ENCODE measurements at places on chromosomes 2 and 18.

DNA sequence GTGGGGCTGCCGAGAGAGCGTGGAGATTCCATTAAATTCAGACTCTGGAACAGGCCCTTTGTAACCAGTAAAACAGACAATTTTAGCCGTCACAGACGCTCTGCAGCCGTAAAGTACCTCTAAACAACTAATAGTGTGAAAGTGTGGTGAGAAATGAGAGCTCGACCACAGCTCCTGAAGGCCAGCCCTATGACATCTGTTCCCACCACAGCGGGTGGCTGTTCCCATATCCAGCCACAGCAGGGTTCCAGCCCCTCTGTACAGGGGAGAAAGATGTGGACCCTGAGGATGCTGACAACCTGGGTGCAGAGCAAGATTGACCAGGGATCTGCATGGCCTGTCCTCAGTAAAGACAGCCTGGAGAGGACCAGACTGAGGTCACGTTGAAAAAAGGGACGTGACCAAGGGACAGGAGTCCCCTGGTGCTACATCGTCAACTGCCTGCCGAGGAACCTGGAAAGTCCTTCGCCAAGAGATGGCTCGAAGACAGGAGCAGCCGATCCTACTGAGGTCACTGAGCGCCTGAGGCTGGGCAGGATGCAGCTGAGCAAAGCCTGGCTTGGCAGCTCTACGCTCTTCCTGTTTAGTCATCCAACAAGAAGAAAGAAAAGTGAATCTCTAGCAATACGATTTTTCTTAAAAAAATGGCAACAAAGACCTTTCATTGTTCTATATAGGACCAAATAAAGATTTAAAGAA, 831.7 kb downstream of the RNF144A start:
- DNase-seq: no peak

DNA sequence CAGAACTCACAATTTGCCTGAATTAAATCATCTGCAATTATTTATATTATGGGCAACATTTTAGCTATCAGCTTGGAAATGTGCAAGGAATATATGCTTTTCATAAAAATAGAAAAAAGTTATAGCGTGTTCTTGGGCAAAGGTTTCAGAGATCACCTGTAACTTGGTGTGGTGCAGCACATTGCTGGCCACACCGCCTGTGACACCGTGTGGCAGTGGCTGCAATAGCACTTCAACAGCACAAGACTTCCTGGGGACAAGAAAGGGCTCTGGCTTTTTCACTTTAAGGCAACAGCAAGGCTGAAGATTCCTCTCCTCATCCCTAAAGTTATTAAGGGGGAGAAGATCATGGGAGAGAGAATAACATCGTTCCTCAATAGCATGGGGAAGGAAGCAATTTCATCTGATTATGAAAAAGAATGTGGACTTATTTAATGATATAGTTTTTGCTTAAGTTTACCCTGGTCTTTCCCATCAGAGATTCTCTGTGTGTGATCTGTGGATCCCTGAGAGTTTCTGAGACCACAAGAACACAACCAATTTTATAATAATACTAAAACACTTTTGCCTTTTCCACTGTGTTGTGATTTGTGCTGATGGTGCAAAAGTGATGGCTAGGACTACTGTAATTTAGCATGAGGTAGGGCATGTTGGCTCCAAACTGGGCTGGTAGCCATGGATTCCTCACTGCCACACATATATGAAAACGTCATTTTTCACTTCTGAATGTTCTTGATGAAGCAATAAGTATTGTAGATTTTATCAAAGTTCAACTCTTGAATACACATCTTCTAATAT, 15.0 kb upstream of the SERPINB3 start:
- no peak for DNase-seq

DNA sequence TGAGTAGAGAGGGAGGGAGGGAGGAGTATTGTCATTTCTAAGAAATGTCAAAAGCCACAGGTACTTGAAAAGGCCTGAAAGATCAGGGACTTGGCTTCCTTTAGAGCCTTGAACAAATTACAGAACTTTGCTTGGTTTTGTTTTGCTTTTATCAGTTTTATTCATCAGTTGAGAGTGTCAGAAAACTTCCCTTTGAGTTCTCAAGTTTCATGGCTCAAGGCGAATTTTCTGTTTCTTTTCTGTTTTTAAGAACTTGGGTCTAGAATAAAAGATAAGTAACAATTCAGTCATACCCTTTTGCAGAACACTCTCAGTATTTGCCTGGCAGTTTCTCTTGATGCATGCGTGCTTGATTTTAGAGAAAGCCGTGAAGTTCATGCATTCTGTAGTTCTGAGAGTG, 531.9 kb downstream of the PARD3B start:
- DNase-seq: no peak

GRCh38 chr18:62658028-62658427, 57.3 kb upstream of the PHLPP1 start:
- no peak for DNase-seq

- no peak for DNase-seq
Observed at GRCh38 chr2:239724851-239725550, 300.1 kb downstream of the NDUFA10 start.

GRCh38 chr2:69659941-69660483, 16.5 kb upstream of the AAK1 start:
- no peak for DNase-seq

DNA sequence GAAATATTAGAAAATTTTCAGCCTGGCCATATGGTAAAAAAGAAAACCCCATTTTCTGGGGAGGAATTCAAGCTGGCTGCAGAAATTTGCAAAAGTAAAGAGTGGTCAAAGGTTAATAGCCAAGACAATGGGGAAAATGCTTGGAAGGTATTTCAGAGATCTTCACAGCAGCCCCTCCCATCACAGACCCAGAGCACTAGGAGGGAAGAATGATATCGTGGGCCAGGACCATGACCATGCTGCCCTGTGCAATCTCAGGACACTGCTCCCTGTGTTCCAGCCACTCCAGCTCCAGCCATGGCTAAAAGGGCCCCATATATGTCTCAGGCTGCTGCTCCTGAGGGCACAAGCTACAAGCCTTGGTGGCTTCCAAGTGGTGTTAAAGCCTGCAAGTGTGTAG, 93.9 kb upstream of the AGAP1 start:
- DNase-seq: no peak

DNA sequence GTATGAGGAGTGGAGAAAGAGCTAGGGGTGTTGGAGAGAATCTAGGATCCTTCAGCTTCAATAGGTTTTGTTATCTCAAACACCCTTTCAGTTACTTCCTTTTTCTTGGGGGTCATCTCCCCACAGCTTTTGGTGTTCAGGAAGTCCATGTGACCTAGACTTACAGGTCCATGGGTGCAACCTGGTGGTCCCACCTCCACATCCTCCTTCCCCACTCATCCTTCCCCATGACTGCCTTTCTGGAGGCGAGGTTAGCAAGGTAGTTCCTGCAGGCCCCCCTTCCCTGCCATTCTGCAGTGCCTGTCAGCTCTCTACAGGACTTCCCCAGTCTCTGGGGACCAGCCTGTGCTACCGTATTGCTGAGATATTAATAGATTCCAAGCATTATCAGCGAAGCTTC, 107.6 kb downstream of the TMEM17 start:
- DNase-seq: no peak

- DNase-seq: no peak
Observed at GRCh38 chr2:44972771-44973535, 31.5 kb downstream of the SIX3 start.

DNA sequence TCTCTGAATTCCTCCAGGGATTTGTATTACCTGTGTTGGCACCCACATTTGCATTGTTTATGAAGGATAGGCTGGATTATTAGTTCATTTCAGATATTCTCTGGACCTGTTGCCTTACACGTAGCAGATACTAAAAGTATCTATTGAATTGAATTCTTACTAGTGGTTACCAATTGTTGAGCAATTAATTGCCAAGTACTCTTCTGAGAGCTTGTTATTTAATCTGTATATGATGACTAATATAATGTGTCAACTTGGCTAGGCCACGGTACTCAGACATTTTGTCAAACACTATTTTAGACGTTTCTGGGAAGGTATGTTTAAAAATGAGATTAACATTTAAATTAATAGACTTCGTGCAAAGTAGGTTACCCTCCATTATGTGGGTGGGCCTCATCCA, 2.5 kb upstream of the SPP2 start:
- DNase-seq: no peak

DNA sequence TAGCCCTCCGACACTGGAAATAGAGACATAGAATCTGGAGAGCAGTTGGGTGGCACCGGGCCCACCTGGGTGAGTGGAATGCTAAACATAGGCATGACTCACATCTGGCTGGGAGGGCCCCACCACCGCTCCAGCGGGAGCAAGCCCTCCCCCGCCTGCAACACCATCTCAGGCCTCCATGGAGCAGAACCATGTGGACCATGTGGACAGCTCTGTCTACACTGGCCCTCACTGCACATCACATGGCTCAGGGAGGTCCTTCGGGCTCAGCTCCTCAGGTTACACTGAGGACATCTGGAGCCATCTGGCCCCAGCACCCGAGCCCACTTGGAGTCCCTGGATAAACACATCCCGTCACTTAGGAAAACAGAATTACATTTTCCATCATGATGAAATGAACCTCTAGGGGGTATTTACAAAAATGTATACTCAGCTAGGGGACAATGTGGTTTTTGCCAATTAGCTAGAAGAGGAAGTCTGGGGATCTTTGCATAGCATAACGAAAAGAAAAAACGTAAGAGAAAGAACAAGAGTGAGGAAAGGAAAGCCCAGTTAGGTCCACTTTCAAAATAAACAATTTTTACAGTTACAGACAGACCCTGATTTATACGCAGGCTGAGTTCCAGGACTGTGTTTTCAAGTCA, 30.7 kb upstream of the MLPH start:
- DNase-seq: no peak

GRCh38 chr18:57855551-57855950, 52.4 kb upstream of the ATP8B1 start:
- no peak for DNase-seq

DNA sequence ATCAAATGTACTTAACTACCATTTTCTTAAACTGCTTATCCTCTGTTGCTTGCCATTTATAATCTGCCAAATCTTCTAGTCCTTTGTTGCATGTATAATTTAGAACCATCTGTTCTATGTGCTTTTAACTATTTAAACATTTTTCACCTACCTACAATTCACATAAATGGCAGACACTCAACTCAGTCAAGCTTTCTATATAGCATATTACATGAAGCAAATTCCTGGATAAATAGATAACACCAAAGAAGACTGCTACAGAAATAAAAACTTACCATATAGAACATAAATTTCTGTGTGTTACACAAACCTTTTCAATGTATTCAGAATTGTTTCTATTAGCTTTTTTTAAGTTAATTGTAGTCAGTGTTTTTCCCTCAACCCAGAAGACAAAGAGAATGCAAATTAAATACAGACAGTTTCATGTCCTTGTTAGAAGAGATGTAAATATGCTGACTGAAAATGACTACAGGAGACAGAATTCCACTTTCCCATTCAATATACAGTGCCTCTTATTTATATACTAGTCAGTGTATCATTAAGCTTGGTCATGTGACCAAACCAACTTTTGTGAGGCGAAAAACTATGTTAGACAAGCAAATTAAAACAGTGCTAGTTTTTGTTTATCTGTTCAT, 2.6 kb downstream of the BAZ2B start:
- no peak for DNase-seq

GRCh38 chr2:241560162-241560882, 1.8 kb downstream of the BOK start:
- DNase-seq: no peak

- no peak for DNase-seq
Observed at GRCh38 chr2:949384-950079, 1.1 kb upstream of the SNTG2 start.

- no peak for DNase-seq
Observed at GRCh38 chr2:217065695-217066405, 206.0 kb upstream of the TNP1 start.

GRCh38 chr2:20578895-20579825, 71.7 kb downstream of the HS1BP3 start:
- no peak for DNase-seq

GRCh38 chr2:112199188-112199587, 55.7 kb downstream of the ZC3H8 start:
- DNase-seq: no peak

- DNase-seq: no peak
Observed at GRCh38 chr2:237011206-237011795, 74.4 kb upstream of the COPS8 start.

GRCh38 chr2:138779406-138779780, 797 bp downstream of the NXPH2 start:
- DNase-seq: no peak

GRCh38 chr2:137893145-137893544, 71.1 kb upstream of the HNMT start:
- no peak for DNase-seq

GRCh38 chr2:72413716-72414115, 266.1 kb upstream of the CYP26B1 start:
- no peak for DNase-seq

Measured in activated CD4-positive, CD25-positive, alpha-beta regulatory T cell treated with anti-CD3 and anti-CD28 coated beads, Interleukin-2, amount 50 U/mL, for 16 hours (primary cell).